SK-N-SH treated with all-trans-retinoic acid at 6 μM for 48 hours (cell line): ENCODE measurements at places on chromosomes 3 and 15.
A peak's percentile ranks its signal among the peaks of the same experiment; 100 is the strongest.

DNA sequence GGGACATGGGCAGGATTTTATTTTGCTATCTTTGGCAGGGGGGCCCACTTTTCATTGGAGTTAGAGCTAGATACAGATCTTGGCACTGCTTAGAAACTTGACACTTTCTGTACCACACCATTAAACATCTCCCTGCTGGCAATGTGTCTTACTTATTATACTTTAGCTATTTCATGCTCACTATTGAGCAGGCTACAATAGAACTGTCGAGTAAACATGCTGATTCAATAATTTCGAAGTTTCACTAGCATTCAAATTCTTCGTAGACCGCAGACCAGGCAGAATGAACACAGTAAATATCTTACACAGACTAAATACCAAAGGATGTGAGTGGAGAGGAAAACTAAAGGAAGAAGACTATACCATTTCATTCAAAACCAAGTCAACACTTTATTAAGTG lies 180.8 kb downstream of the UNC13C start:
- ATAC-seq = no peak

DNA sequence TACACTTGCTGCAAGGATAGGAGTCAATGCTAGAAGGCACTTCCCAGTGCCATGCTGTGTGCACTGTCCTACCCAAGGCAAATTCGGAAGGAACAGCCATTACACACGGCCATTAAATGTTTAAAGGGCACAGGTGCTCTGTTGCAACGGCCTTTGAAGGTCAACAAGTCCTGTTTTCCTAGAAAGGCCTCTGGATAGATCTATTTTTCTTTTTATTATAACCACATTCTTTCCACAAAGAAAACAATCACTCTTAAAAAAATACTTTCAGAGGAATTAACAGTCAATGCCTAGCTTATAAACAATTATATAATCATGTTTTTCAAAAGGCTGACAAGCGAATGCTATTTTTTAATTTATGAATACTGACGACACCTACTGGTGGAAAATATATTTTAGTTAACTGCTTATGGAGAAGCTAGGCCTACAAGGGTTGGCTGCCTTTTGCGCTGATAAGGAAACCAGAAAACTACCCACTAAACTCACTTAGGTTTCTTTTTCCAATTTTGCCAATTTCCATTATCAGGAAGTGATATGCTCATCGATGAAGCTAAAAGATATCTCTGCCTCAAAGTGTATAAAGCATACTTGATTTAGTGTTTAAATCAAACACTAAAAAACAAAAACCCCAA lies 2.4 kb downstream of the ARHGEF3 start:
- ATAC-seq = no peak

DNA sequence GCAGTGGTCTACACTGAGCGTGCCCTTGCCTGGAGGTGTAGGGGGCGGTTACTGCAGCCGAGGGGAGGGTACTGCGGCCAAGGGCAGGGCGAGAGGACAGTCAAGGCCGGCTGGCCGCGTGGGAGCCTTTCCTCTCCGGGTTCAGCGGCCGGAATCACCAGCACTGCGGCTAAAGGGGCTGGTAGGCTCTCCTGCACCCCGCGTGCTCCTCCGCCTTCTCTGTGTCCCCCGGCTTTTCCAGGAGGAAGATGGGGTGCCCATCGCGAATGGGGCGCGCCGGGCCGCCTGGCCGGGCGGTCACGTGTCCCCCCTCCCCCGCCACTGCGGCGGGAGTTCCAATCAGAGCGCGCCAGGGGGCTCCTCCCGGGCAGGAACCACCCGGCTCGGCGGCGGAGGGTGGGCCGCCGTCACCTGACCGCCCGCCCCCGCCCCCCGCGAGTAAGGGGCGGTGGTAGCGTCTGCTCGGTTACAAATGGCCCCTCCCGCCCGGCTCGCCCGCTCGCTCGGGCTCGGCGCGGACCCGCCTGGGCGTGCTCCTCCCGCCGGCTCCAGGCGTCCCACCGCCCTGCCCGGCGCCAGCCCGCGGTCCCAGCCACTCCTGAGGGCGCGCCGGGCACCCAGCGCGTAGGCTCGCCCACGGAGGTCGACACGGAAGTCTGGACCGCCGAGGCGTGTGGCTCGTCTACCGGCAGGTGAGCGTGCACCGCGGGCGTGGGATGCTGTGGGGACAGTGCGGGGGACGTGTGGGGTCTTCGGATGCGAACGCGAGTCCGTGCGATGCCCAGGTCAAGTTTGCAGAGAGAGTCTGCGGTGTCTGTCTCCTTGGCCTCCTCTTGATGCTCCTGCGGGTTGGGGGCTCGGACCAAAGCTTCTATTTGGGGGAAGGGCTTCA lies 242.6 kb upstream of the TOPAZ1 start:
- peak; percentile 82 for ATAC-seq

DNA sequence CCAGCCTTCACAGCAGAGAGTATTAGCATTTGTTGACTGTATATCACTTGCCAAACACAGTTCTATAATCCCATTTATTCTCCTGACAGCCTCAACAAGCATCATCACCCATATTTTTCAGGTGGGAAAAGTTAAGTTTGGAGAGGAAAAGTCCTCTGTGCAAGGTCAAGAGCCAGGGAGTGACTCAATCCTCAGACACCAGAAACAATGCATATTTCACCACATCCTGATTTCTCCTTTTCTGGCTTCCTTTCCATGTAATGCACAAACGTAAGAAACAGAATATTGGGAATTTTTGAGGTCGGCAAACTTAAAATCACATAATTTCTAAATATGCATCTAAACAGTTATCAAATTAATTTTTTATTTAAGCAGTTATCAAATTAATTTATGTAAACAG lies 116.0 kb upstream of the GADL1 start:
- no peak for ATAC-seq

DNA sequence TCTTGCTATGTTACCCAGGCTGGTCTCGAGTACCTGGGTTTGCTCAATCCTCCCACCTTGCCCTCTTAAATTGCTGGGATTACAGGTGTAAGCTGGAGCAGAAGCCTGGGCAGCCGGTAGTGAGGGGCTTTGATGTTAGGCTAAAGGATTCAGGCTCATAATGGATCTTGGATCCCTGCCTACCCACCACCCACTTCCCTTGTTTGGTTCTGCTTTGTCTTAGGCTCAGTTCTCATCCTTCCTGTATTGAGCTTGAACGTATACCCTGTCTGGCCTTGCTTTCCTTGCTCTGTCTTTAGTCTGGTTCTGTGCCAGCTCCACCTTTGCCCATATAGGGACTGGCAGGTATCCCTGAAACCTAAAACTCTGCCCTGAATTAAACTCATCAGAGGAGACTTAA lies 1.7 kb downstream of the PPCDC start:
- no peak for ATAC-seq

GRCh38 chr15:88695101-88695500 lies 56.3 kb downstream of the ISG20 start:
- no peak for ATAC-seq

DNA sequence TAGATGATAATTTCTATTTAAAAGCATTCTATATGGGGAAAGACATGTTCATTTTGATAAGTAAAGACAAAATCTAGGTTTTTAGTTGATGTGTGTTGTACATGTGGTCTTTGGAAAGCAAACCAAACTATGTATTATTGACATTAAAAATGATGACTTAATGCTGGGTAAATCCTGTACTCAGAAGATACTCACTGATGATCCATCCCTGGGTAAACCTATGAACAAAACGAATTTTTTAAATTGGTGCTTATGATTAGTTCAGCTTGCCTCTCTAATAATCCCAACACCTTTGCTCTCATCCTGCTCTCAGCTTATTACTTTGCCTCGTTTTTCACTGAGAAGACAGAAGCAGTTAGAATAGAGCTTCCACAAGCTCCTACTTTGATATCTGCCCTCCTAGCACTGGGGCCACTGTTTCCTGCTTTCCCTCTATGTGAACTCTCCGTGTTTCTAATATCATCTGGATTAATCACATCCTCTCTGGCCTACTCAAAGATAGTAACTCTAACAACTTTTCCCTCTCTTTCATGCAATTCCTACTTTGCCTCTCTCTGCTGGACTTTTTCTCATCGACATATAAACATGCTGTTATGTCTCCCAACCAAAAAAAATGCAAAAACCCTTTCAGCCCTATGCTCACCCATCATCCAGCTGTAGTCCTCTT lies 29.3 kb downstream of the RARRES1 start:
- ATAC-seq = peak; percentile 82

GRCh38 chr3:48855681-48856447 lies 8.2 kb upstream of the PRKAR2A start:
- ATAC-seq = no peak

GRCh38 chr15:67267440-67267839 lies 12.9 kb downstream of the IQCH start:
- no peak for ATAC-seq

GRCh38 chr3:126270145-126270811 lies 86.9 kb downstream of the KLF15 start:
- ATAC-seq = no peak

- ATAC-seq = peak; percentile 69
Observed at GRCh38 chr3:15726043-15726442, 71.7 kb downstream of the ANKRD28 start.

DNA sequence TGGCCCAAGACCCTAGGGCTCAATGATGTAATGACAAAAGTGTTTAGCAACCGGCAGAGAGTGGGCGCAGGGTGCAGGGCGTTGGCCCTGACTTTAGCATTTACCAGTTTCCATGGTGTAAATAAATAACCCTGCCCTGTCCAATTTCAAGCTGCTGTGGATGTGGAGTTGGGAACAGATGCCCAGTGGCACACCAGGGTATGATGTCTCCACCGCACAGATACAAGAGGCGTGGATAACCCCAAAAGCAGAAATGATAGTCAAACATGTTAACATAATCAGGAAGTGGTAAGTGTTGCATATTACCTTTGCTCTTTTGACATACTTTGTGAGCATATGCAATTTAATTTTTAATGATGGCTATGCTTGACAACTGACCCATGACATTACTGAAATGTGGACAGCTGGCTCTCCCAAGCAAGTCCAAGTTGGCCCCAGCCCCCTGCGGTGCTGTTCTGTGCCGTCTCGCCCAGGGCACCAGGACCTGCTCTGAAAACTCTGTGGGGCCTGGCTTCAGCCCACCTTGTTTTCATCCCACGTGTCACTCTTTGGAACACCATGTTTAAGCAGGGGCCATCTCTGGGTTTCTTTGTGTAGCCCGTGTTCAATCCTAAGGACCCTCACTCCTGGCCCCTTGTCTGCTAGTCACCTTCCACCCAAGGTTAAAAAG lies 10.8 kb upstream of the ANPEP start:
- ATAC-seq = no peak

DNA sequence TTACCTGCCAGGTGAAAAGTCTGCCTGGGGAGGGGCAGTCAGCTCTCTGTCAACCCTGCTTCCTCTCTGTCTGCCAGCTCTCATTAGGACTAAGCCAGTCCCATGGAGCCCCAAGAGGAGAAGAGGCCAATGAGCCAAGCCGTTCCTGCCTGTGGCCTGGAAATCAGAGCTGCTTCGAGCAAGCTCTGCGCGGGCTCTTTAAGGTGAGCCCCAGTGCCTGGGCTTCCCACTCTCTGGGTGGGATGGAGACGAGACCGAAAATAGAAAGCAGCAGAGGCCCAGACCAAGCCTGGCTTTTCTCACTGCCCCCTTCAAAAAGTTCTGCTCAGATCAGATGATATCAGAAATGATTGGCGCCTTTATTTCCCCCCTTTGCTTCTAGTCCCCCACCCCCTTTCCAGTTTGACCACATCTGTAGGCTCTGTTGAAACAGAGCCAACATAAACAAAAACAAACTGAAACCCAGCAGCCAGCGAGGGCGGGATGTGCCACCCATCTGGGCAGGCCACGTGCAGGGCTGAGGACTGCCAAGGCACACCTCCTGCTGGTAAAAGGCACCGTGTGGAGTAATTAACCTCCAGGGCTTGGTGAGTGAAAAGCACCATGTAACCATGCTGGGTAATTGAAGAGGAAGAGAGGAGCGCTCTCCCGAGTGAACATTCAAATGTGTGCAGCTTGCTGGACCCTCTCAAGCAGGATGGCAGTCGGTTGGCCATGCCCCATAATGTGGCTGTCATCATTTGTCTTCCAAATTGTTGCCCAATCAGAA lies 471.0 kb upstream of the PROK2 start:
- peak; percentile 71 for ATAC-seq

- ATAC-seq = peak; percentile 87
Observed at GRCh38 chr3:64399205-64399800, 174.0 kb upstream of the PRICKLE2 start.

DNA sequence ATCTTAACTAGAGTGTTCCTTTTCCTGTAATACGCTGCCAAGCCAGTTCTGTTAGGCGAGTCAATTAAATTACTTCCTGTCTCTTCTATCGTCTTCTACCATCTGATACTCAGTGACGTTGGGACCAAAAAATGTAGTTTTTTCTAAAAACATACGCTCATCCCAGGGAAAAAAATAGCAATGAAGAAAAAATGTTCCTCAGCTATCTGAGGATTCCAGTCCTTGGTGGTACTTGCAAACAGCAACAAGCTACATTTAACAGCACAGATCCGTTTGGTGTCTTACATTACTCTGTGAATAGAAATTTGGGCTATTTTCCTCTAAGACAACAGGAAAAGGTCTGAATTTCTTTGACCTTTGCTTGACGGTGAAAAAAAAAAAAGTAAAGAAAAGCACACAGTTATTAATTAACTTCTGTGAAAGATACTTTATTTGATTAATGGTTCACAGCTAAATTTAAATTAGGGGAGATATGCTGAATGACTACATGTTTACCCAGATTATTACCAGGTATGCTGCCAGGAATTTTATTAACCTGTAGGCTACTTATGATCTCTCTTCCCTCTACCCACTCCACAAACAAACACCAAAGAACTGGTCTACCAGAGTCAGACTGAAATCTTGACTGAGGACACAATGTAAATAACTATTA lies 254.4 kb upstream of the ZPLD1 start:
- ATAC-seq = peak; percentile 83

DNA sequence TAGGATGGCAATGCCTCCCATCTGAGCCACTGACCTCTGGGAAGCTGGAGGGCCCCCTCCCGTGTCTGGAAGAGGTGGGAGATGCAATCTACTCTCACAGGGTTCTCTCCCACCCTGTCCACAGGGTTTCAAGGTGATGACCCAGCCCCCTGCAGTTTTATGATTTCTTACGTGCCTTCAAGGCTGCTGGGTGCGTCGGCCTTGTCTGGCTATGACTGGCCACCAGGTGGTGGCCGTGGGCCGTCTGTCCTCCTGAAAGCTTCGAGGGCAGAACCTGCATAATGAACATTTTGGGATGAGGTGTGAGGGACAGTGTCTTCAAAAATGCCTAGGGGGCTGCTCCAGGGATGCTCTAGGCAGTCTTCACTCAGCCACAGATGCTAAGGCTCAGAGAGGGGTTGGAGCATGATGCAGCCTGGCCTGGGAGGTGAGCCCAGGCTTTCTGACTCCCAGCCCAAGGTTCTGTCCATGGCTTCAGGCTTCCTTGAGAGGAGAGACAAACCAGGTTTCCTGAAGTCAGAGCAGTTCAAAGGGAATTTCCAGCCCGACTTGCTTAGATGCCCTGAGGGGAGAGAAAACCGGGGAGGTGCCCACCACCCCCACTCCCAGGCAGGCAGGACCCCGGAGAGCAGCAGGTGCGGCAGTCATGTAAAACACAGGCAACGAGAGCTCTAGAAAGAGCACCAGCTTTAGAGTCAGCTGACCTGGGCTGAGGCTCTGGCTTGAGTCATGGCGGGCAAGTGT lies 18.7 kb downstream of the ISG20 start:
- ATAC-seq = peak; percentile 86
